ENCODE measurements at places on chromosomes 6 and 20. TPM values are rescaled to one million over a fixed set of nuclear protein-coding genes. Genes with fewer than 3 reads are reported as not detected.

TNFAIP3 gene
- 19.9 TPM for total RNA-seq

SLC35B3 gene
- 14.0 TPM for total RNA-seq

MYO6 gene
- 17.0 TPM for total RNA-seq

DNMT3B gene
- total RNA-seq = 2.9 TPM

FRS3 gene
- total RNA-seq = 2.4 TPM

COL21A1 gene
- total RNA-seq = 95.0 TPM

DZANK1 gene
- total RNA-seq = 1.6 TPM

RAET1E gene
- total RNA-seq = 8.8 TPM

CCM2L gene
- 9.7 TPM for total RNA-seq

PREP gene
- 49.4 TPM for total RNA-seq

PTCRA gene
- total RNA-seq = 1.8 TPM

RNGTT gene
- total RNA-seq = 28.4 TPM

TEAD3 gene
- total RNA-seq = 19.4 TPM

UNC93A gene
- 0.10 TPM for total RNA-seq

SNAI1 gene
- 0.31 TPM for total RNA-seq

FOXA2 gene
- 1.1 TPM for total RNA-seq

SLC17A3 gene
- not detected for total RNA-seq

MAPK13 gene
- total RNA-seq = 12.2 TPM

PI16 gene
- 25.3 TPM for total RNA-seq

HSD17B8 gene
- 24.7 TPM for total RNA-seq

BPIFB2 gene
- 54.9 TPM for total RNA-seq

ULBP2 gene
- not detected for total RNA-seq

ELOVL2 gene
- 1.4 TPM for total RNA-seq

TFAP2A gene
- total RNA-seq = 6.7 TPM

ADGRF5 gene
- 39.9 TPM for total RNA-seq

SYNDIG1 gene
- total RNA-seq = 8.6 TPM

TRIM31 gene
- total RNA-seq = not detected

ROS1 gene
- 0.92 TPM for total RNA-seq

CSNK2A1 gene
- total RNA-seq = 203 TPM

BPI gene
- total RNA-seq = 0.21 TPM

Data from tongue (tissue), 3 donors.